ENCODE measurements at places on chromosomes 4 and X. TPM values are rescaled to one million over a fixed set of nuclear protein-coding genes. Genes with fewer than 3 reads are reported as not detected.

TMSB15A gene
- total RNA-seq: not detected

RBMXL3 gene
- total RNA-seq: not detected

CXCL1 gene
- total RNA-seq: 19.6 TPM

DNA sequence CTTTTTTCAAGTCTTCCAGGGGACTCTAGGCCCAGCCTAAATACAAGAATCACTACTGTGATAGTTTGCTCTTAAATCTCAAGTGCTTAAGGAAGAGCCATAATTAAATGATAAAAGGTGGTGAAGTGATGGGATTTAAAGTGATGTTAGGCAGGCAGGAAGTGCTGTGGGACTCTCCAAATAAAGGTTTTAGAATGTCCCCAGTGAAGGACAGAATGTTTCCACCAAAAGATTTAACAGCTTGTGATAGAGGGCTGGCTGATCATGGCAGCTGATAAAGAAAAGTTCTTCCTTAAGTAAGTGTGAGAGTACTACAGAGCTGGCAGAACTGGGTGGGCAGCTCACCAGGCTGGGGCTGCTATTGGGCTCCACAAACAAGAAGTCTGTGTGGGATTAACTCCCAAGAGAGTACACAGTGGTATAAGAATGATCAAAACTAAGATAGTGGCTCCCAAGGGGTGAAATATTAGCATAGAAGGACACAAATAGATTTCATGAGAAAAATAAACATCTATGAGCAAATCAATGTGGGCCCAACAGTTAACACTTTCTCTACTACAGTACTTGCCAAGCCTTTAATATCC lies 637.2 kb upstream of the CPEB2 start:
- no peak overlapping the region for H3K27ac ChIP-seq
- H3K36me3 ChIP-seq: no peaks in the 10 kb centered on the region
- H3K4me1 ChIP-seq: no peaks in the 10 kb centered on the region
- H3K27me3 ChIP-seq: no peaks in the 10 kb centered on the region
- DNase-seq: no peak
- H3K4me3 ChIP-seq: no peak overlapping the region

DNA sequence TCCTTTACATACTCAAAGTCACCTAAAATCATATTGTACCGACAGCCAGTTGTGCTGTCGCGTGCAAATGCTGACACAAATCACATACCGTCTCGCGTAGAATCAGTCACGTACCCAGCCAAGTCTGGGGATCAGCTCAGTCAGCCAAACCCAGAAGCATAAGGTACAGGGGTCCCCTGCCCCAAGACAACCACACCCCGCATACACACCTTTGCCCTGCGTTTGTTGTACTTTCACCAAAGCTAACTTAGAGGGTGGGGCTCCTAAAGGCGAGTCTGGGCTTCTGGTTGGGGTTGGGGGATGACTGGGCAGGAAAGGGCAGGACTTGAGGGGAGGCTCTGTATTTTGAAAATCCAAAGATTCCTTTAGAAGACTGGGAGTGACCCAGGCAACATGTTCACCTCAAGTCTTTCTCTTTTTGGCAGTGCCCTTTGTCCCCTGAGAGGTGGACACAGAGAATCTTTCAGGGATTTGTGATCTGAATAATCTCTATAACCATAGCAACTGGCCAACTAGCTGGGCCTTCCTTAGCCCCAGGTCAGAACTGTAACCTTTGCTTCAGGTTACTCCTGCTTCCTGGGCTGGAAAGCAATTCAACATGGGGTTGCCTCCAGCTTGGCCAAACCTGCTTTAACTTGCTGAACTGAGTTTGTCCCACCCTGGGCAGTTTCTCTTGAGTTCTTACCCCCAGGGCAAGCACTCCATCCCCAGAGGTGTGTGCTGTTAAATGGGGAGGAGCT lies 992 bp downstream of the GDPD2 start:
- no peak overlapping the region for H3K27ac ChIP-seq
- no peaks in the 10 kb centered on the region for H3K4me1 ChIP-seq
- H3K4me3 ChIP-seq: no peak overlapping the region
- no peaks in the 10 kb centered on the region for H3K36me3 ChIP-seq
- H3K27me3 ChIP-seq: no peaks in the 10 kb centered on the region

Data from colonic mucosa (tissue), 4 donors.